ENCODE measurements at places on chromosomes 1 and 21. TPM values are rescaled to one million over a fixed set of nuclear protein-coding genes. Genes with fewer than 3 reads are reported as not detected.

Gene TNNI3K
- not detected for total RNA-seq

Gene NR5A2
- total RNA-seq: not detected

Gene HMCN1
- total RNA-seq: under 0.01 TPM

Gene KRTAP12-2
- not detected for total RNA-seq
